ENCODE measurements at places on chromosomes 5 and 9.

DNA sequence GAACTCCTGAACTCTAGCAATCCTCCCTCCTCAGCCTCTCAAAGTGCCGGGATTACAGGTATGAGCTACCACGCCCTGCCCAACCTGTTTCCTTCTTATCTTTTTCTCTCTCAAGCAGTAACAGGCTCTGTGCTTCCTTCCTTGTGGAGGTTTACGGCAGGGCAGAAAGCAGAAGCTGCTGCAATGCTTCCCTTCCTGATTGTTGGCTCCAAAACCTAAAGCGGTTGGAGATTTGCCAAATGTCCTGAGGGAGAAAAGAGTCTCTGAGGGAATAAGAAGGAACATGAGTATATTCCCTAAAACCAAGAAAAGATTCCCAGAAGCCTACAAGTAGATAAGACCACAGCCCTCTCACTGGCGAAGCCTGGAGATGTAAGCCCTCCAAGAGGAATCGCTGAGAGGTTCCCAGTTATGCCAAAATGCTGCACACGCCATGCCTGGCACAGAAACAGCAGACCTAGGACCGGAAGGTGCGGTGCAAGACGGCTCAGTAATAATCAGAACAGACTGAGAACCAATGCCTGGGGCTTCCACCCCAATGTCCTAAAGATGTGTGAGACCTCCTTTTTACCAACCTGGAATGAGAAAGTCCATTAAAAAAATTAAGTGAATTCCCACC is 73.2 kb downstream of the APTX start:
- no peak for DNase-seq

- peak; percentile 10 for DNase-seq
Measured at GRCh38 chr5:98927989-98928872, 576 bp downstream of the CHD1 start.

GRCh38 chr5:148904440-148904839 is 78.0 kb downstream of the ADRB2 start:
- no peak for DNase-seq

DNA sequence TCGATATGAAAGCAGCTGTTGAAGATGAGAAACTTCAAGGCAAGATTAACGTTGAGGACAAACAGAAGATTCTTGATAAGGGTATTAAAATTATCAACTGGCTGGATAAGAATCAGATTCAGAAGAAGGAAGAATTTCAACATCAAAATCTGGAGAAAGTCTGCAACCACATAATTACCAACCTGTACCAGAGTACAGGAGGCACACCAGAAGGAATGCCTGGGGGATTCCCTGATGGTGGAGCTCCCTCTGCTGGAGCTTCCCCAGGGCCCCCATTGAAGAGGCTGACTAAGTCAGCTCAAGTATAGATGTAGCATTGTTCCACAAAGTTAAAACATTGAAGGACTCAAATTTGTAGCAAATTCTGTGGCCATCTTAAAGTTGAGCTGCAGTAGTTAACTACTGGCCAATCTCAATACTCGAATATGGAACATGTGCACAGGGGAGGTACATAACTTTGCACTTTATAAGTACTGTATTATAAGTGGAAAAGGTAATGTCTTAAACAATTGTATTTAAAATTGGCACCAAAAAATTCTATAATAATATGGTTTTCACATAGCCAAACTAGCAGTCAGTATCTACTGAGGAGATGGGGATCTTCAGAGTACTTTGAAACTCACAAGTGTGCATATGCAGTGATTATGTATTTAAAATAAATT is 237.5 kb downstream of the CHSY3 start:
- no peak for DNase-seq

DNA sequence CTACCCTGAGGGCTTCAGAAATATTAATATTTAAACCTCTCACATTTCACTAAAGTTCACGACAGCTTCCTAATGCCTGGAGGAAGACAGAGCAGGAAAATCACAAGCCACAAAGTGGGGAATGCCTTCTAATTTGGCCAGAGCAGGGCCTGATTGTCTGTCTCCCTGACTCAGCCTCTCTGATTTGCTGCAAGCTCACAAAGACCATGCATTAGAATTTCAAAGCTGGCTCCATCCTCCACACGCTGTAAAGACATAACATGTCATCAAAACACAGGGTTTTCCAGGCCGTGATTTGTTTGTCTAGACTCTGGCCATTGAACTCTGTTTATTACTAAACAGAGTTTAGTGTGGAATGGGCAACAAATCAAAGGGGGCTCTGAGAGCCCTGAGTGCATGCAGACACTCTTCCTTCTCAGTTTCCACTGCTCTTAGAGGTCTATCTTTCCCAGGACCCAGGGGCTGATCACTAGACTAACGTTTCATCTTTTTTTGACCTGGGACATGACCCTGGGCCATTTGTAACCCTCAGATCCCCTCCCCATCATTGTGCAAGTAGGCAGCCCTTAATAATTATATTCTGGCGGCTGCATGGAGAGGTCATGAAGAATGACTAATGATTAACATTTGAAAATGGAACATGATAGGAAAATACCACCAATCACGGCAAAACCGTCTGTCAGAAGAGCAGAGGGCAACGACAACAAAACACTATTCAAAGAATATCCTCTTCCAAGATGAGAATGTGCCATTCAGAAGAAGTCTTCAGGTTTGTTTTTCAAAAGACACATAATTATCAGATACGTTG is 140.2 kb downstream of the ENC1 start:
- no peak for DNase-seq

GRCh38 chr9:33177639-33178038 is 10.5 kb upstream of the B4GALT1 start:
- no peak for DNase-seq

DNA sequence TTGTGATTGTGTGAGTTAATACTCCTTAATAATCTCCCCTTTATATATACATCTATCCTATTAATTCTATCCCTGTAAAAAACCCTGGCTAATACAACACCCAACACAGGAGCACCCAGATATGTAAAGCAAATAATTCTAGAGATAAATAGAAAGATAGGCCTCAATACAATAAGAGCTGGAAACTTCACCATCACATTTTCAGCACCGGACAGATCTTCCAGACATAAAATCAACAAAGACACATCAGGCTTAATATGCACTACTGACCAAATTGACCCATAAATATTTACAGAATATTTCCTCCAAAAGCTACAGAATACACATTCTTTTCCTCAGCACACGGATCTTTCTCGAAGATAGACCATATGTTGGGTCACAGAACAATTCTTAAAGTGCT is 71.0 kb upstream of the ST8SIA4 start:
- DNase-seq = no peak

DNA sequence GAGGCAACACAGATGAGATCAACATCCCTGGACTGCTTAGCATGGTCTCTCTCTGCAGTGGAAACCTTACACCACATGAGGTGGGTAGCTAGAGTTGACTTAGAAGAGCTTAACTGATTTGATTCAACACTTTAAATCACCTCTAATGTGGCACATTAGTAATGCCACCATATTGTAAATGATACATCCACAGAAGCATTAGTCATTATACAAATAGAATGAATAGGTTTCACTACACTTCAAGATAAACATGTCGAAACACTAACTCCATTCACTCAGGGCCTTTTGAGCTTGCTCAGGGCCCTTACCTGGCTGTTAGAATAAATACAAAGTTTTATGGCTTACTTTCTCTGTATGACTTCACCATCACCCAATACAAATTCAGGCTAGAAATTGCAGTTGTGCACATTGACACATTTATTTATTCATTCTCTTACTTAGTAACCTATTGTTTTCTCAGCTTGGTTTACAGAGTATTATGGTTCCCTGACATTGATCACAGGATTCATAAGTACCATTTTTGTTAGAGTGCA is 9.3 kb upstream of the SMAD5 start:
- DNase-seq = no peak

DNA sequence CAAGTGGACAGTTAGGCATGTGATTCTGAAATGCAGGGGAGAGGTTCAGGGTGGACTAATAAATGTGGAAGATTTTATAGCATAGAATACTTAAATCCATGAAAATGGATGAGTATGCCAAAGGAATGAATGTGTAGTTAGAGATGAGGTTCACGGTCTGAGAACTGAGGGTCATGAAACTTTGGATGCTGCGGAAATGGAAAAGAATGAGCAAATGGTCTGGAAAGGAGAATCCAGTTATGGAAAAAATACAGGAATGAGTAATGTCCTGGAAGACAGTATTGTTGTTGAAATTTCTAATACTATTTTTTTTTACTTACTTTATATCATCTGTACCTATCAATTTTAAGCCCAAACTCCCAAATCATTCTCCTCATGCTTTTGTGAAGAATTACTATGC is 2369.4 kb downstream of the MAT2B start:
- DNase-seq = no peak

GRCh38 chr9:127856729-127857116 is 2.3 kb upstream of the ENG start:
- DNase-seq = no peak

DNA sequence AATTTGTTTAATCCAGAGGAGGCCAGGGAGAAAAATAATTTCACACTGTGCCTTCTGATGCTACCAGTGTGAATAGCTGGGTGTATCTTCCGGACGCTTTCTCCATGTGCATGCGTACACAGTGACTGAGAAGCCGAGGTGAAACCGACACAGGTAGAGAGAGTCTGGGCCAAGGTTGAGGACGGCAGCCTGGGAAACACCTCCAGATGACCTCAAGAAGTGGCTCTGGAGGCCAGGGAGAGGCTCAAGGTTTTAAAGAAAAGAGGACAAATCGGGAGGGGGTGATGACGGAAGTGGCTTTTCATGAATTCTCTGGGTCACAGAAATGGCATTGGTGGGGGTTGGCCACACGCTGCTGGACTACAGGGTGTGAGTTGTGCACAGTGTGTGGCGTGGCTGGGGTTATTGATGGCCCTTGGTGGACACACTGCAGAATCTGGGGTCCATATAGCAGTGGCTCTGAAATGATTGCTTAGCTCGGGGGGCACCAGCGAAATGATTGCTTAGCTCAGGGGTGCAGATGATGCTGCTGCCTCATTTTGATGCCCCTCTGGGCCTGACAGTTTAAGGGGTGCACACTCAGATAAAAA is 34.1 kb upstream of the LRRC14B start:
- no peak for DNase-seq

DNA sequence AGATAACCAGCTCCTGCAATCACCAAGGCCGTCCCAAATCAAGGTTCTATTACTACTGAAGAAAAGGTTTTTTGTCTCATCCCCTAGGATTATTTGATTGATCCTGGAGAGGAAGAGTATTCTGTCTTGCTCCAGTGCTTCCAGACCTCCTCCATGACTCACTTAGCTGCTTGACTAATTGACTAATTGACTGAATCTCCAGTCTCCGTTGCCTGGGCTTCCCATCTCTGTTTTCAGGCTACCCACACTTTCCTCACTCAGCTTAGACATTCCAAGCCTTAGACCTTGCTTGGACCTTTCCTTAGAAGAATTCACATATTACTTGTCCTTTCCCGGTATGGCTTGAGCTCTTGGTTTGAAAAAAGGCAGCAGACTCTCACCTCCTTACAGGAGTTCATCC is 60.6 kb downstream of the FRMD3 start:
- no peak for DNase-seq

GRCh38 chr5:126576974-126577373 is 18.0 kb downstream of the ALDH7A1 start:
- no peak for DNase-seq

DNA sequence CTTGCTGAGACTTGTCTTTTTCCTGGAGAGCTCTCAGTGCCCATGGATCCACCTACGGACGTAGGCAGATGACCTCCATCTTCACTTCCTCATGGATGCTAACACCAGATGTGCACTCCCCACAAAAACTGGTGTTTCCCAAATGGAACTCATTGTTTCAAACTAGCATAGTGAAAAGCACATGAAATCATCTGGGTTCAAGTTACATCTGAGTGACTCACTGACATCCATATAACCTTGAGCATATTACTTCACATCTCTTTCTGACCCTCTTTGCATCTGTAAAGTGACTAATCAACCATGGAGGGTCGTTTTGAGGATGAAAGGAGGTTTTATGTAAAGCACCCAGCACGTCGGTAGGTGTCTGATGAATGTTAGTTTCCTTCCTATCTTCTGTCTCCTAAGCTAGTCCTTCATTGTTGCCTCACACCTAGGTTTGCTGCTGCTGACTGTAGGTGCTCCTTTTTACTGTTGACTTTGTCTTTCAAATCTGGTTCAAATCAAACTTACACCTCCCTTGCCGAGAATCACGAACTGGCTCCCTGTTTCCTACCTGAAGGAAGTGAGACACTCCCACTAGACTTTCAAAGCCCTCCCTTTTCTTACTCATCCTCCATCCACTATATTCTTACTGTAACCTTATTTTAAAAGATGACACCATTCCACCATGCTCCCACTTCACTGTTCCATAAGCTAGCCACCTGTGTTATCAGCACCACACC is 10.3 kb downstream of the OCLN start:
- no peak for DNase-seq

- DNase-seq = no peak
Measured at GRCh38 chr5:142863856-142864255, 93.7 kb downstream of the ARHGAP26 start.

GRCh38 chr9:86975036-86975435 is 27.7 kb upstream of the GAS1 start:
- DNase-seq = no peak

GRCh38 chr9:128723352-128723865 is 518 bp downstream of the ZDHHC12 start:
- DNase-seq = no peak

DNA sequence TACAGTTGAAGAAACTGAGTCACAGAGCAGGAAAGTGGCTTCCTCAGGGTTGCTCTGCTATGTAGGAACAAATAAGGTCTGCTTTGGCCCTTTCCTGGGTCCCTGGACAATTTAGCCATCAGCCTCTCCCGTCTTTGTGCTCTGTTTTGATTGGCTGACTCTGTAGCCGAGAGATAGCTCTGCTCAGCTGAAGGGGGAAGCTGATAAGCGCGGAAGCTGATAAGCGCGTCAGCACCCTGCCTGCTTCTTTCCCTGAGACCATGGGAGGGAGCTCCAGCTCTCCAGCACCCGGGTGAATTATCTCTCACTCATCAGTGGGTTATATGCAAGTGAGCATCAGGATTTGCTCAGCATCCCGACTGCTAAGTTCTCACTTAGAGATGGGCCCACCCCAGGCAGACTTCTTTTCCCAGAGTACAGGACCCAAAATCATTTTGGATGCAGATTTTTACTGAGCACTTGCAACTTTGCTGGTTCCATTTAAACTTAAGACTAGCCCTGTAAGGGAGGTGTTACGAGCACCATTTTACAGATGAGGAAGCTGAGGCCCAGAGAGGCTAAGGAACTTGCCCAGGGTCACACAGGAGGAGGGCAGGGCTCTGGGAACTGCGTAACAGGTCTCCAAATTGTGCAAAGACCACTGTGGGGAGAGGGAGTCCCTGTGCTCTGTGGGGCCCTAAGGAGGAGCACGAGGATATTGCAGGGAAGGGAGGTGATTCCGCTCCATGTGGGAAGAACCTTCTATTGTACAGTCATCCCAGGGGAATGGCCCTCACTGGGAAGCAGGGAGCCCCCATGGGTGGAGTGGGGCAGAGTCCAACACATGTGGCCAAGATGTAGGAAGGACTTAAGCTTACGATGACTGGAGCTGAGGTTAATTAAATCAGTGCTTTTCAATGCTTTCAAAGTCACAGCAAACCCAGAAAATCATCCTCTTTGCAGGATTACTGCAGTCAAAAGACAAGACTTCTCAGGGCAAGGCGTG is 83.7 kb upstream of the ORM1 start:
- DNase-seq = no peak

Measured in stimulated activated CD4-positive, alpha-beta T cell treated with anti-CD3 and anti-CD28 coated beads, Interleukin-15, amount 100 ng/mL, for 1 hour (primary cell).